Activated CD8-positive, alpha-beta memory T cell treated with anti-CD3 and anti-CD28 coated beads, Interleukin-2, amount 10 ng/mL, durations not matched to agents 7 days and 5 days (primary cell): ENCODE measurements at places on chromosomes 7 and 10. TPM values are rescaled to one million over a fixed set of nuclear protein-coding genes. Genes with fewer than 3 reads are reported as not detected.

DNA sequence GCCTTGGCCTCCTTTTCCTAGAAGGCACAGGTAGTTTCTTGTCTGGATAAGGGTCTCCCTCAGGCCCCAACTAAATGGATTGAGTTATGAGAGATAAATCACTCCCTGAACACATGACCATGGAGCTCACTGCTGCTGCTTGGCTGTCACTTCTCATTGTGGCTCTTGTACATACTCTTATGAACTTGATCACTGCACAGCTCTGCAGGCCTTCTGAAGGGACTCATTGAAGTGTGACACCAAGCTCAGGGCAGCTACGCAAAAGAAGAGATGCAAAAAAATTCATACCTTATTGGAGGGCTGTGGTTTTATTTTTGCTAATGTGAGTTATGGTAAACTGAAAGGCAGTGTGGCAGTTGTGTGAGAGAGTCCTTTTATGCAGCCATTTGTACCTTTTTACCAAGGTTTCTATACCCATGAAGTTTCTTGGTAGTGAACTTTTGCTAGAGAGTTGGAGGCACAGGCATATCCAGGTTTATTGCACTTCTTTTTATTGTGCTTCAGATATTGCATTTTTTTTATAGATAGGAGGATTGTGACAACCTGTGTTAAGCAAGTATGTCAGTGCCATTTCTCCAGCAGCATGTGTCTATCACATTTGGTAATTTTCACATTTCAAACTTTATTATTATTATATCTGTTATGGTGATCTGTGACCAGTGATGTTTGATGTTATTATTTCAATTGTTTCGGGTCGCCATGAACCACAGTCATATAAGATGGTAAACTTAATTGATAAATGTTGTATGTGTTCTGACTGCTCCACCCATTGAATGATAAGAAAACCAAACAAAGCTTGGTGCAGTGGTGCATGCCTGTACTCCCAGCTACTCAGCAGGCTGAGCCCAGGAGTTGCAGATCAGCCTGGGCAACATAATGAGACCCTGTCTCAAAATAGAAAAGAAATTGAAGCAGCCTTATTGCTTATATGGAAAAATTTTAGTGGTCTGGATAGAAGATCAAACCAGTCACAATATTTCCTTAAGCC, 100.6 kb downstream of the LRRC4 start:
- DNase-seq, result no peak

PLEKHS1 gene
- 0.07 TPM for total RNA-seq

- DNase-seq, result no peak
These were observed 66.4 kb downstream of the ST8SIA6 start for GRCh38 chr10:17387861-17388503.

DNA sequence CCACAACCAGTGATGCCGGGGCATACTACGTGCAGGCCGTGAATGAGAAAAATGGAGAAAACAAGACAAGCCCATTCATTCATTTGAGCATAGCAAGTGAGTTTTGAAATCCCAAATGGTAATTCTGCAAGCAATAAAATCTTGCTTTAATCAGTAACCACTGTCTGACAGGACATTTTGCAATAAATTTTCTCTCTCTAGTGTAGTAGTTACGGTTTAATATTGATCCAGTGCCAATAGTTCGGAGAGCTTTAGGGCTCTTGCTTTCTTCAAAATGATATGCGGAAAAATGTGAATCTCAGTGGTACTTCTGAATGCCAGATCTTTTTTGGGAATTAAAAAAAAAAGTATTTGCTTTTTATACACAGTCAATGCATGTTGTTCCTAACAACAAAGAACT, 520.4 kb downstream of the SDK1 start:
- no peak for DNase-seq

CLRN3 gene
- not detected for total RNA-seq

DNA sequence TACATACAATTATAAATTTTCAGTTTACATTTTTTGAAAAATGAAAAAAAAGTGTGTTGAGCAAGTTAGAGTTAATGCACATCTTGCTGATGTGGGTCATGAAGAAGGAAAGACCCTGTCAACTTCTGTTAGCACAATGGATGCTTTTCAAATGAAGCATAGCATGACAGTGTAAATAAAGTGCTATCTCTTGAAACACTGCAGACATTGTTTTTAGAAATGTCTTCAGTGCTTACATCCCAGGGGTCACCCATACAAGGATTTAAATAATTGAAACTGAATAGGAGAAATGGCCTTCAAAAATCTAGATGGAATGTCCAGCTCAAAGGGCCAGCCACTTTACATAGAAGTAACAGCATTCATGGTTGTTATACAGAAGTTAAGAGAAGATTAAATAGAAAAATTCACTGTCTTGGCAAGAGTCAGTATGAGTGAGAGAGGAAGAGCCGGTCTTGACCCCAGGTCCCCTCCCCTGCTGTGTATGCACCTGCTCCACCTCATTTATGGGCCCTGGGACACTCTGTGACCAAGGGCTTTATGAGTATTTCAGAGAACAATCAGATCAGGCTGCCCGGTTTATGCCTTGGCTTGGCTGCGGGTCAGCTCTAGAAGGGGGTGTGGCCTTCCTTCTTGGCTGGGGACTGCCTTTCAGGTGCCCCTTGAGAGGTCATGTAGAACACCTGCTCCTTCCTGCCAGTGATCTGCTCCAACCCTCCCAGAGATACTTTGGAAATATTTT, 237.7 kb upstream of the TMEM72 start:
- DNase-seq, result no peak

DNA sequence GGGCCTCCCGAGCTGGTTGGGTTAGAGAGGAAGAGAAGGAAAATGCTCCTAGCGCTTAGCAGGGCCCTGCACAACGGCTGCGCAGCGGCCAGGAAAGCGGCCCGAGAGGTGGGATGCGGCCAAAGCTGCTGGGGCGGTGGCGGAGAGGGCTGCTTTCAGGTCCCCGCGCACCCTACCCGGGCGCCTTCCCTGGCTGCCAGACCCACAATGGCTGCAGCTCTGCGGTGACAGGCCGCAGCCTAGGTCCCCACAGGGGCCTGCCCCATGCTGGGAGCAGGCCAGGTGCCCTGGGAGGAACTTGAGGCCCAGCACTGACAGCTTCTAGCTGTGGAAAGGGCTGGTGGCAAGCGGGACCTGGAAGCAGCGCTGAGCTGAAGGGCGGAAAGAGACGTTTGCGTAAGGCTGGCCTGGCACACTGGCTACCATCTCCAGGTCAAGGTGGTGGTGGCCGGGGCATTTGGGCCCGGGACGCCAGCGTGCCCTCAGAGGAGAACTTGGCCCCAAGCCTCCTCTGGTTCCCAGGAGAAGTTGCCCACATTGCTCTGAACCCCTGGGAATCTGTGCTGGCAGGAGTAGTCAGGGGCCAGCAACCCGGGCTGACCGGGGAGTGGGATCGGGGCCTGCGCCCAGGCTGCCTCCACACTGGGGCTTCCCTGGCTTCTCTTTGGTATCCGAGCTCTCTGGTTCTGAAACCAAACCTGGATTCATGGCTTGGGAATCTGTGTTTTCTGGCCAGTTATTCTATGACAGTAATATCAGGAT, 72.9 kb upstream of the ZNF804B start:
- no peak for DNase-seq

DNA sequence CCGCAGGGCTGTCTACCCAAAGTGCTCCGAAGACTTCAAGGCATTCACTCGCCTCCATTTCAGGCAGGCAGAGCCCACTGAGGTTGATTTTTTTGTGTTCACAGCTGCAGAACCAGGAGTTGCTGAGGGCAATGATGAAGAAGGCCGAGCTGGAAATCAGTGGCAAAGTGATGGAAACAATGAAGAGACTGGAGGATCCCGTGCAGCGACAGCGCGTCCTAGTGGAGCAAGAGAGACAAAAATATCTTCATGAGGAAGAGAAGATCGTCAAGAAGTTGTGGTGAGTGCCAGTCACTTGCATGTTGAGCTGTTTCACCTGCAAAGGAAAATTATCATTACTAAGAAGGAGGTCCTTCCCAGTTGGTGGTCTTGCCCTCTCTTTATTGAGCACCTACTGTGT, 210.5 kb downstream of the ARHGAP21 start:
- DNase-seq, result no peak

- DNase-seq, result no peak
These were observed 3.4 kb upstream of the SLC18A2 start for GRCh38 chr10:117237401-117237991.

- no peak for DNase-seq
These were observed 2.4 kb downstream of the UBE2H start for GRCh38 chr7:129950191-129950932.

DNA sequence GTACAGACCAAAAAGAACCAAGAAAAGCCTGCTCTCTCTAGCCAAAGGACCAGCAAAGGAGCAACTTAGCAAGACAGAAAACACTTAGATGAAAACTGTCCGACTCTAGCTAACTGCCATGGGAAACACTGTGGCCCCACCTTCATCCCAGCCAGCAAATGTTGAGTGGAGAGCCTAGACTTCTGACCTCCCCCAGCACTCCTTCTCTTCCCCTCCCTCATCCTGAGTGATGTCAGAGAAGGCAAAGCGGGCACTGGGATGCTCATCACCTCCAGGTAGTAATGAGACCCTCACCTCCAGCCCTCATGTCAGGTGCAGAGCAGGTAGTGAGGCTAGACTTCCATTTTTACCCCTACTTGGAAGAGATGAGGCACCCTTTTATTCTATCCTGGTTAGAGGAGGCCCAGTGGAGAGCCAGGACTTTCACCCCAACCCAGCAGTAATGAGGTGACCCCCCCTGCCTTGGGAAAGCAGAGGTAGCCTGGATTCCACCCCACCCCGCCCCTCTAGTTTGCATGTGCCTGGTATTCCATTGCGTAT, 16.9 kb downstream of the CUZD1 start:
- no peak for DNase-seq

DNA sequence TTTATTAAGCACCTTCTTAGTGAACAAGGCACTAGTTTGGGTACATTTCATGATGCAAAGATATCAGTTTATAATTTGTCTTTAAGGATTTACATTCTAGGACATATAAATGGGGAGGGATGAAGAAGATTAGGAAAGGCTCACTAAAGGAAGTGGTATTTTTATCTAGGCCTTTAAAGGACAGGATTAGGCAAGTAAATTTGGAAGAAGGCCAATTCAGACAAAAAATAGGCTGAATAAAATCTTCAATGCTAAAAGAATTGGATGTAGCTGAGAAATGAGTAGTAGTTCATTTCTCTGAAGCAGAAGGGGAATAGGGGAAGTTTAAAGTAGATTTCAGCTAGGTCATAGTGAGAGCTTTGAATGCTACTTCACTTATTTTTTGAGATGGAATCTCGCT, 4.8 kb upstream of the FAM24B start:
- DNase-seq, result no peak

DNA sequence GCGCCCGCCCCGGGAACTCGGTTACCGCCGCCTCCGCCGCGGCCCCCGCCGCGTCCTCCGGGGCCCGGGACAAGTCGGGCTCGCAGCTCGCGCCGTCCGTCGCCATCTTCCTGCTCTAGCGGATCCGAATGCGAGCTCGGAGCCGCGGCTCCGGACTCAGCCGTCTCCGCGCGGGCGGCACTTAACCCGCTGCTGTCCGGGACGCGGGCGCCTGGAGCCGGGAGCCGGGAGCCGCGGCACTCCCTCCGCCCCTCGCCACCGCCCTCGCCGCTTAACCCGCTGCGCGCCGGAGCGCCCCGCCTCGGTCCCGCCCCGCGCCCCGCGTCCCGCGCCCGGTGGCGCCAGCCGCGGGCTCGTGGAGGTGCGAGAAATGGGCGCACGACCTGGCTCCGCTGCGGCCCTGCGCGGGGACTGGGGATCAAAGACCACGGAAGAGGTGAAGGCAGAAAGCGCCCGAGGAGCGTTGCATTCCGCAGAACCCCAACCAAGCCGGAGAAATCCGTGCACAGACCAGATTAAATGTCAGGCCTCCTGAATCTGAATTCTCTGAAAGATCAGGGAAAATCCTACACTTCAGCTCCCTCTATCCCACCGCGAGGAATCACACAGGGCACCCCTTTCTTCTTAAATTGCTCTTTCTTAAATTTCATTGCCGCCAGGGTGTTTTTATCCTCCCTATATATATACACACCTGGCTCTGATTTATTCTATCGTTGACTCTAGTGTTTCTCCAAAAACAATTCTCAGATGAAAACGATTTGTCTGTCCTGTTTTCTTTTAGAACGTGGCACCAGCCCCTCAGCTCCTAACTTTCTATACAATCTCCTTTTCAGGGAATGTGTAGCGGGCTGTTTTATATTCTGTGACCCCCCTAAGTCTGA, at the start of gene CTTNBP2:
TSS of gene CTTNBP2 (minus strand) at position 132 of the 881 bp plus-strand sequence. CDS start at position 106, 26 bp downstream.
- no peak for DNase-seq

DNA sequence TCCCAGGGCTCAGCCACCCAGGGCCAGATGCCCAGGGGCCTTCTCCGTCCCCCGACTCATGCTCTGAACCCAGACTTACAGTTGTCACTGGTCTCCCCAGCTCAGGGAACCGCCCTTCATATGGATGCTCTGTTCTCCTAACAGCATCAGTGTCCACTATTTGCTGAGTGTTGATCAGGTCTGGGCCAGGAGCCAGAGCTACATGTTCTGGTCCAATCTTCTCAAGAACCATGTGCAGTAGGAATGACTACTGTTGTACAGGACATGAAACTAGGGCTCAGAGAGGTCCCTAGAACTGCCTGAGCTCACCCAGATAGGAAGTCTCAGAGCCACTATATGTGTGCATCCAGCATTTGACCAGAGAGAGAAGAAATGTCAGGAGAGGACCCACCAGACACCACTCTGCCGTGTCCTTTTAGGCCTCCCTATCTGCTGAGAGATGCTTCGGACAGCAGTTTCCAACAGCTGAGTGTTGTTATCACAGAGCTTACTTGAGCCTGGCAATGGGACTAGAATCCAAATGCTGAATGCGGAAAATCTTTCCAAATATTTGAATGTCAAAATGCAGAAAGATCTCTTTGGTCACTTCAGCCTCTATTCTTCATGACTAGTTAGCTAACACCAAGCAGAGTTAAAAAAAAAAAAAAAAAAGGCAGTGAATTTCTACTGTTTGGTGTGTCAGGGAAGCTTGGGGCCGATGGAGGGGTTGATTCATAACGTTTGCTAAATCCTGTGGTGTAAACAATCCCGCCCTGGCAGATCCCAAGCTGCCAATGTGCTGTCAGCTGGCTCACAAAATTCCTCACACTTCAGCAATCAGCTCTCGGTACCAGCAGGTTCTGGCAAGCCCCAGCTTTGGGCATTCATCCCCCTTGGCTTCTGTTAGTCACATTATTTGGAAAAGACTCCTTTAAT, 246.1 kb downstream of the TNS3 start:
- no peak for DNase-seq

DNA sequence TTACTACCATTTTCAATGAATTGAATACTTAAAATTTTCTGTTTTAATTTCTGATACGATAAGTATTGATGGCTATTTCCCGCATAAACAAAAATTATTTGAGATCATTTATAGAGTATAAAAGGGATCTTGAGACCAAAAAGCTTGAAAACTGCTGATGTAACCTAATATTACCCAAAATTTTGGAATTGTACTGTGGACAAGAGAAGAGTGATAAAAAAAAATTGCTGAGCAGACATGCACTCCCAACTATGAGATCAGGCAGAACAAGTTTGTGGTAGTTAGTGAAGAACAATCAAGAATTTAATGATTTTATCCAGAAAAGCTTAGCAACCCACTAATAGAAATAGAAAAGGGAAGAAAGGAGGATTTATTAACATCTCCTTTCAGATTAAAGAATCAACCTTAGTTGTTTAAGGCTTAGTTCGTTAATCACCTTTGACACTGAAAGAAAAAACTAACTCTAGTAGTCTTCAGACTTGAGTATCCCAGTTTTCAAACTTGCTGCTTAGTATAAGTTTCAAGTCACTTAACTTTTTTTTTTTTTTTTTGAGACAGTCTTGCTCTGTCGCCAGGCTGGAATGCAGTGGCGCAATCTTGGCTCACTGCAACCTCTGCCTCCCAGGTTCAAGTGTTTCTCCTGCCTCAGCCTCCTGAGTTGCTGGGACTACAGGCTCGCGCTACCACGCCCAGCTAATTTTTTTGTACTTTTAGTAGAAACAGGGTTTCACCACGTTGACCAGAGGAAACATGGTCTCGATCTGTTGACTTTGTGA, 50.6 kb upstream of the ZC3HAV1 start:
- no peak for DNase-seq

CEP55 gene
- total RNA-seq, result 75.6 TPM

OR2A5 gene
- total RNA-seq, result not detected

STEAP1 gene
- total RNA-seq, result not detected

AFAP1L2 gene
- total RNA-seq, result 67.4 TPM
